ENCODE measurements at places on chromosomes 5 and 9. TPM values are rescaled to one million over a fixed set of nuclear protein-coding genes. Genes with fewer than 3 reads are reported as not detected.

- no peak for DNase-seq
Measured at GRCh38 chr9:79195879-79196278, 375.9 kb upstream of the TLE4 start.

Gene IFNK
- not detected for total RNA-seq

DNA sequence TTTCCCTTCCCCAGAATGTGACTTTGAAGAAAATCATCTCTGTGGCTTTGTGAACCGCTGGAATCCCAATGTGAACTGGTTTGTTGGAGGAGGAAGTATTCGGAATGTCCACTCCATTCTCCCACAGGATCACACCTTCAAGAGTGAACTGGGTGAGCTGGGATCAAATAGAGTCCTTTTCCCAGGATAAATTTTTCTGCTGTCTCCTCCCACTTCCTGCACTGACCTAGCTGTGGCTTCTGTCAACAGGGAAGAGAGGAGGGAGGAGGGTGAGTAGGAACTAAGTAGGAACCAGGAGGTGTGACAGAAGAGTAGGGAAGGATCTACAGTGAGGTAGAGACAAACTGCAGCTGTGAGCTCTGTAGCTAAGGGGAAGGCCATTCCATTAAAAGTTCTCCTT is 69.3 kb downstream of the MAMDC2 start:
- no peak for DNase-seq

DNA sequence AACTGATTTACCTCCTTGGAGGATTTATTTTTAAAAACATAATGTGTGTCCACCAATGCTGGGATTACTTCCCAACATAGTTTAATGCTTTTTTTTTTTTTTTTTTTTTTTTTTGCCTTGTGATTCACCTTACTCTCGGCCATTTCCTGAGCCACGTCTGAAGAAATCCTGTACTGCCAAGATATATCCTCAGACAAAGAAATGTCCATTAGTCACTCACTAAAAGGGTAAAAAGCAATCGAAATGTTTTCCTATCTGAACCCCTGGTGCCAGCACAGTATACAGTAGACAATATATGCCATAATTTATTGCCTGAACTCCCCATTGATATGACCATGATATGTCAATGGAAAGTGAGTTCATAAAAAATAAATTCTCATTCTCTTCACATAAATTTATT is 344.1 kb downstream of the BNC2 start:
- no peak for DNase-seq

Gene QRFP
- total RNA-seq = 0.18 TPM

Gene DMRT3
- 1.0 TPM for total RNA-seq

Gene NUTM2G
- not detected for total RNA-seq

DNA sequence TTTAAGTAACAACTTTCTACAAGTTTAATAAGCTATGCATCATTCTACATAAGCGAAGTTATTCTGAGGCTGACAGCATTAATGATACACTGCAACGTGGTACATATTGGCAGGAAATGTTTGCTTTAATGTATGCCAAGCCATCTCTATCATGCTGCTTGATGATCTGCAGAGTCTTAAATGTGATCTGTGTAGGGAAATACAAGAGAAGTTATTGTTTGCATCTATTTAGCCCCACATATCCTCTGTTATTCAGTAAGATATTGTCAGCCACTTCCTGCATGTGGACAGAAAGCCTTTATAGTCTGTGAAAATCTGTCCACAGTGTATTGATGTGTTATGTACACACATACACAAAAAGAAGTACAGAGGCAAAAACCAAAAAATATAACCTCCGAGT is 193.1 kb upstream of the FREM1 start:
- no peak for DNase-seq

- no peak for DNase-seq
Measured at GRCh38 chr9:17476401-17476800, 102.5 kb upstream of the SH3GL2 start.

Gene STKLD1
- total RNA-seq = not detected

Gene SLC46A2
- total RNA-seq = 0.57 TPM

DNA sequence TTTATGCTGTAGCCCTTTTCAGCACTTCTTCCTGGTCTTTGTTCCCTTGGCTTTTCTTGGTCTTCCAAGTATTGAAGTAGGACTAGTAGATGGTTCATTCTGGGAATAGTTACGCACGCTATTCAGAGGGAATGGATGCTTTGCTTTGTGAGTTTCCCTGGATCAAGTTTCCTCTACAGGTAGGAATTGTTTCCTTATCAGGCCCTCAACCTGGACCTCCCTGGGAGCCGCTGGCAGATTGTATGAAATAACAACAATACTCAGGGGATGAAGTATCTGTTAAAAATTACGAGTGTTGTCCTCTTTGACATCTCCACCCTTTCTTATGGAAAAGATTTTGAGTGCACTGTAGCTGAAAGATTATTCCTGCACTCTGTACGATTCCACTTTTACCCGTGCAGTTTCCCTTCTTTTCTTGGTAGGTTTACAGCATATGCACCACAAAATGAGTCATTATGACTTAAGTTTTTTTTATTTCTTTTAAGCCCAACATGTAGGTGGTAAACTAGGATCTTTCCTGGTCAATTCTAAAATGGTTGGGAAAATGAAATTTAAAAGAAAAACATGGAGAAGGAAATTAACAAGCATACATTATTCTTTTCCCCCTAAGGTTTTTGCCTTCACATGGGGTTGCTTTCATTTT is 57.9 kb downstream of the ARHGAP26 start:
- no peak for DNase-seq

DNA sequence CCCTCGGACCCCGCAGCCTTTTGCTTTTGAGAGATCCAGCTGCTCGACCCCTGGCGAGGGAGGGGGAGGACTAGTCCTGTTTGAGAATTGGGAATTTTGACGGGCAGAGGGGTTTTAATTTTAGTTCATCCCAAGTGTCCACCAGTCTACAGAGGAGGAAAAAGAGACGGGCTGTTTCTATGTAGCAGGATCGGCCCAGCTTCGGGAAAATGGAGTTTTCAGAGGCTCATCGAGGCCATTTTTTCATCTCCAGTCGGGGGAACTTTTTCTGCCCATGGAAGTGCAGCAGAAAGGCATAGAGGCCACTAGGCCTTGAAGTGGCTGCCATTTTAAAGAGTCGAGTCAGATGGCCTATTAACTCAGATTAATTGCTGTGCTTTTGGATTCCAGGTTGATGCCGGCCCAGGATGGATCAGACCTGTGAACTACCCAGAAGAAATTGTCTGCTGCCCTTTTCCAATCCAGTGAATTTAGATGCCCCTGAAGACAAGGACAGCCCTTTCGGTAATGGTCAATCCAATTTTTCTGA is 1.2 kb downstream of the NSD1 start:
- no peak for DNase-seq

Gene CDKN2B-AS1
- 1.7 TPM for total RNA-seq

- no peak for DNase-seq
Measured at GRCh38 chr5:67014957-67015400, 181.6 kb downstream of the CD180 start.

DNA sequence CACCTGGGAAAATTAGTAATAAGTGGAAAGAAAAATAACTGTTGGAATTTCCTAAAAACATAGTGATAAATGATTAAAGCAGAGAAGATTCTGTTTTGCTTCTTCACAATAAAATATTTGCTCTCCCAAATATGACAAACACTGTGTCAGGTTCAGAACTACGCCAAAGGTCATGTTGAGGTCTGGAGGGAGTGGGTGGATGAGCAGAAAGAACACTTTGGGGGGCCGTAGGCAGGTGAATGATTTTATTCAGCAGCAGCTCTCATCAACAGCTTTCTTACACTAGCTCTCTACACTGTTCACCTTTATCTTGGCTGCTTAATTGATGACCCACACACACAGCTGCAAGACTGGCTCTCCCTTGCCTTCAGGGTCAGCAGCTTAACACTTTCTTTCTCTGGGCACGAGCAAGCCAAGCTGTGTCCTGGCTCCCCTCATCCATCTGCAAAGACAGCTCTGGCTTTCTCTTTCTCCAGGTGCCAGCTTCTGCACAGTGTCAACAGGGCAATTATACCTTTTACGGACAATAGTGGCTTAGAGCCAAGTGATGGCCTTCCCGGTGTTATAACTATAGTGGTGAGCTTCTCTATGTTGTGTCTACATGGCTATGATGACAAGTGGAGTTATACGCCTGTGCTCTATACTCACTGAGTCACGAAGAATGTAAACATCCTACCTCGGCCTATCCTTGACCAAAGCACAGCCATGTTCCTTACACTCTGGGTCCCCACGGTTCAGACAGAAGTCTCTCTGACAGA is 18.9 kb upstream of the GPX8 start:
- DNase-seq = no peak

Gene ECM2
- total RNA-seq = 1.8 TPM

- DNase-seq = no peak
Measured at GRCh38 chr5:94901191-94901979, 282.9 kb downstream of the SLF1 start.

- DNase-seq = no peak
Measured at GRCh38 chr5:168334280-168334679, 42.8 kb downstream of the WWC1 start.

- DNase-seq = no peak
Measured at GRCh38 chr5:133385346-133385745, 227.0 kb downstream of the FSTL4 start.

DNA sequence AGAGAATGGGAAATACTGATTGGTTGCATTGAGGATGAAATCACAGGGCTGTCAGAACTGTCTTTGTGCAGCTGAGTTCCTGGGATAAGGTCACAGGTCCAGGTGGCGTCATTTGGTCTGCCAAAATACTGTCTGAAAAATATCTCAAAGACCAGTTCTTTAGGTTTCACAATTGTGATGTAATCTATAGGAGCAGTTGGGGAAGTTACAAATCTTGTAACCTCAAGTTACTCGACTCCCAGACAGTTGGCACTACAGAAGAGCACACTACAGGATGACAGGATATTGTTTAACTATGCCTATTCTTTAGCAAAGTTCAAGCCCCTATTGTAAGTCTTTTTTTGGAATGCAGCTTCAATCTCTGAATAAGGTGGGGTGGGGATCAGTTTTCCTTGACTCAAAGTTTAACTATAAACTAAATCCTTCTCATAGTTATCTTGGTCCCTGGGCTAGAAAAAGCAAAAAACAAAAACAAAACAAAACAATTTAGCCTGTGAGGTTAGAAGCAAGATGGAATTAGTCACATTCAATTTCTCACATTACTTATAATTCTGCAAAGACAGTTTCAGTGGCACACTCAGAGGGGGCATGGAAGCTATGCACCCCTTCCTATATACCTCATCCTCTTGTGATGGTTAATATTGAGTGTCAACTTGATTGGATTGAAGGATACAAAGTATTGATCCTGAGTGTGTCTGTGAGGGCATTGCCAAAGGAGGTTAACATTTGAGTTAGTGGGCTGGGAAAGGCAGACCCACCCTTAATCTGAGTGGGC is 276.0 kb downstream of the AUH start:
- no peak for DNase-seq

DNA sequence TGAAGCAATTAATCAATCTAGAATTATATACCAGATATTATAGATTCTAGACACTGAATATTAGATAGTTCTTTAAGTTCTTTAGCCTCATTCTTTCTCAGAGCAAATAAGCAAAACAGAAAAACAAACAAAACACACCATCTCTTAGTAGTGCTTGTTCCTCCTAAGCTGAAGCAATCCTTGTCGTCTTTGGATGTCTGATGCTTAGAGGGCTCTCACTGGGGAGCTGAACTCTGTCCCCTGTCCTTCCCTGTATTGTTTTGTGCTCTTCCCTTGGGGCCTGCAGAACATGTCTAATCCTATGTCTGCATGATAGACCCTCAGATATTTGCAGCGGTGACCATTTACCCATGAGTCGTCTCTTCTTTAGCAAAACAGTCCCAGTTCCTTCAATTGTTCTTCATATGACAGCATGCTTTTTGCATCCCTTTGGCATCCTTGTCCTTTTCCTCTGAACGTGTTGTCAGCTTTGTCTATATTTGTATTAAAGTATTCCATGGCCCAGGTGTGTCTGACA is 114.3 kb downstream of the ARHGEF28 start:
- no peak for DNase-seq

- no peak for DNase-seq
Measured at GRCh38 chr5:132840896-132841295, 10.4 kb upstream of the SHROOM1 start.

DNA sequence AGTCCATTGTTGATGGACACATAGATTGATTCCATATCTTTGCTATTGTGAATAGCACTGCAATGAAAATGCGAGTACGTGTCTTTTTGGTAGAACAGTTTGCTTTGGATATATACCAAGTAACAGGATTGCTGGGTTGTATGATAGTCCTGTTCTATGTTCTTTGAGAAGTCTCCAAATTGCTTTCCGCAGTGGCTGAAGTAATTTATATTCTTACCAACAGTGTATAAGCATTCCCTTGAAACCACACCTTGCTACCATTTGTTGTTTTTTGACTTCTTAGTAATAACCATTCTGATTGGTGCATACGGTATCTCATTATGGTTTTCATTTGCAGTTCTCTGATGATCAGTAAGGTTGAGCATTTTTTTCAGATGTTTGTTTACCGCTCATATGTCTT is 792.9 kb downstream of the PTPRD start:
- no peak for DNase-seq

GRCh38 chr9:113350937-113351336 is 1.6 kb downstream of the BSPRY start:
- no peak for DNase-seq

Gene IFNA21
- total RNA-seq = not detected

Gene MARCHF6
- total RNA-seq = 67.1 TPM

DNA sequence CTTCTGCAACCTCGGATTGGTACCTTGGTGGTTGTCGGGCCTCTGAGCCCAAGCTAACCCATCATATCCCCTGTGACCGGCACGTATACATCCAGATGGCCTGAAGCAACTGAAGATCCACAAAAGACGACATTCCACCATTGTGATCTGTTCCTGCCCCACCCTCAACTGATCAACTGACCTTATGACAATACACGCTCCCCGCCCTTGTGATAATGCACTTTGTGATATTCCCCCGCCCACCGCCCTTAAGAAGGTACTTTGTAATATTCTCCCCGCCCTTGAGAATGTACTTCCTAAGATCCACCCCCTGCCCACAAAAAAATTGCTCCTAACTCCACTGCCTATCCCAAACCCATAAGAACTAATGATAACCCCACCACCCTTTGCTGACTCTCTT is 16.5 kb upstream of the TOR1B start:
- no peak for DNase-seq

- no peak for DNase-seq
Measured at GRCh38 chr9:92159058-92159457, 43.8 kb upstream of the SPTLC1 start.

DNA sequence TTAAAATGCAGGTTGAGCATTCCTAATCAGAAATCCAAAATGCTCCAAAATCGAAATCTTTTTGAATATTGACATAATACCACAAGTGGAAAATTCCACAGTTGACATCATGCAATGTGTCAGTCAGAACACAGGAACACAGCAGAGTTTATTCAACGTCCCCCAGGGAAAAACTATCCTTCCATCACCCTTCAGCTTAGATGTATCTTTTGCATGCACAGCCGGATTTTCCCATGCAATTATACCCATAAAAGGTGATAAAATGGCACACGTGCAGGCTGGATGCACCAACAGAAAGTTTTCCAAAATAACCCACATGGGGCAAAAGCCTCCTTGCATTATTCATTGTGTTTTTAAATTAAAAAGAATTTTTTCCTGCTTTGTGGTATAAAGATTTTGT is 71.2 kb downstream of the RAB24 start:
- DNase-seq = no peak

- no peak for DNase-seq
Measured at GRCh38 chr5:176768174-176768970, 42.0 kb upstream of the UNC5A start.

Gene FAM81B
- total RNA-seq = not detected

Gene GCNT4
- total RNA-seq = 2.3 TPM

- no peak for DNase-seq
Measured at GRCh38 chr9:134055981-134056461, 11.8 kb downstream of the BRD3 start.

Gene OR1Q1
- not detected for total RNA-seq

GRCh38 chr9:136075134-136075841 is 19.8 kb downstream of the NACC2 start:
- no peak for DNase-seq

Gene C9
- not detected for total RNA-seq

Gene MYO10
- total RNA-seq = 27.3 TPM

All from esophagus squamous epithelium (tissue), 5 donors.